Urinary bladder (tissue), 4 donors: ENCODE measurements at places on chromosomes 2 and 18. TPM values are rescaled to one million over a fixed set of nuclear protein-coding genes. Genes with fewer than 3 reads are reported as not detected.
A peak's percentile ranks its signal among the peaks of the same experiment; 100 is the strongest.

GRCh38 chr2:32011485-32011960 lies 715 bp upstream of the MEMO1 start:
- no peak for DNase-seq

DNA sequence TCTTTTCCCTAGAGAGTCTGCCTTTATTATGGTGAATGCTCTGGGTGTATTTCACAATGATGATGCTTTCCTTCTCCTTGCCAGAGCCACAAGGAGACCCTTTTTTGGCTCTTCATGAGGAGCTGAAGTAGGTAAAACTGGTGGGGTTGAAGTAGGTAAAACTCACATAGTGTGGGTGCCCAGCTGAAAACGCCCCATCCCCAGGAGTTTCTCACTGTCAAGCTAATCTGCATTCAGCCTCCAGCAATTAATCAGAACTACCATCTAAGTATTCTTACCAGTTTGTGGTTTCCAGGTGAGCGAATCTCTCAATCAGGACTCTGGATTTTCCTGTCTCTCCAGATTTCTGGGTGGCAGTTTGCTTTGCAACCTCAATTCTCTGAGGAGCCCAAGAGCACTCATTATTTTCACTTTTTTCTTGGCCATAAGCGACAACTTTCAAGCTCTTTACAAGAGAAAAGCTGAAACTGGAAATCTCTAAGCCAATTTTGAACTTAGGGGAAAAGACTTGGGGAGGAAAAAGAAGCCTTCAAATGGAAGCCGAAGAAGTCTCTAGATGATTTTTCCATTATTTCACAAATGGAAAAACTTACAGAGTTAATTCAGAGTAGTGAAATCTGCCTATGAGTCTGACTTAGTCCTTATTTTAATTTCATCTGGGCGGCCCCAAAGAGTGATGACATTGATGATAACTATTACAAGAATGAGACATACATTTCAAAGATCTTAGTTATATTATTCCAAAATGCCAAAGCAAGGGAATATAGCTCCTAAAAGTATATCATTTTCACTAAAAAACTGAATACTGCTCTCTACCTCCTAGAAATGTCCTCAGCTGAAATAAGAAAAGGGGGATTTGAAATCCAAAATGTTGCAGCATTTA lies 121.4 kb upstream of the MAP3K20 start:
- DNase-seq: peak; percentile 46

DNA sequence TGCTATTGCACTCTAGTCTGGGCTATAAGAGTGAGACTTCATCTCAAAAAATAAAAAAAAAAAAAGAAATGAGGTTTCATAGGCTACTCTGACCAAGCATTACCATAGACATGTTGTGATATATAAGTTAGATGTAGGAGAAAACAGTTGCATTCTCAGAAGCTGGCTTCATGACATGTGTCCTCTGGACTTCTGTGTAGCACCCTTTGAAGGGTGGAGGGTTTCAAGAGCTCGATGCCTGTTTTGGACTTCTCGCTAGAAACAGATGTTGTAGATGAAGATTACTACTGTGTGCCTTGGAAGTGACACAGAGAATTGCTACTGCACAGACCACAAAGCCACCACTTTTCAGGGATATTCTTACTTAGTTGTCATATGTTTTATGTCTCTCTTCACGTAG lies 91.0 kb downstream of the TMEM247 start:
- no peak for DNase-seq

GRCh38 chr2:78768016-78768415 lies 257.5 kb upstream of the REG3G start:
- no peak for DNase-seq

- DNase-seq: no peak
Measured at GRCh38 chr2:237306083-237306786, 107.7 kb downstream of the COL6A3 start.

DNA sequence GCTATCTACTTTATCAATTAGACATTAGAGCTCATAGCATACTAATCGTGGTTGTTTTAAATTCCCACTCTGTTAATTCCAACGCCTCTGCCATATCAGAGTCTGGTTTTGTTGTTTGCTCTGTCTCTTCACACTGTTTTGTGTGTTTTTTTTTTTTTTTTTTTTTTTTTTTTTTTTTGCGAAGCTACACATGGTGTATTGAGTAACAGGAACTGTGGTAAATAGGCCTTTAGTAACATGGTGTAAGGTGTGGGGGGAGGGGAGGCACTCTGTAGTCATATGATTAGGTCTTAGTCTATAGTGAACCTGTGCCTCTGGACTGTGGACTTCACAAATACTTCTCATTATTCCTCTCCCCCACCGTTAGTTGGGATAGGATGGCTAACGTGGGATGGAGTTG lies 370.7 kb upstream of the RAB12 start:
- no peak for DNase-seq

DNA sequence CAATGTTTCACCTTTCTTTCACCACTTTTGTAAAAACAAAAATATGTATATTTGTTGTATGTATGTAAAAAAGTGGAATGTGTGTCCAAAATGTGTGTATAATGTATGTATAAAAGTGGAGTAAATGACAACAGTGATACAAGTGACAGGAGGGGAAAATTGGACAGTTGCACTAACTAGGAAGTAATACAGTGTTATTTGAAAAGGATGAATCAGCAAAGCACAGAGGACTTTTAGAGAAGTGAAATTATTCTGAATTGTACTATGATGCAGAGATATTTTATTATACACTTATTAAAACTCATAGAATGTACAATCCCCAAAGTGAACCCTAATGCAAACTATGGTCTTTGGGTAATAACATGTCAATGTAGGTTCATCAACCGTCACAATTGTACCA lies 331.3 kb upstream of the CNTNAP5 start:
- no peak for DNase-seq

DNA sequence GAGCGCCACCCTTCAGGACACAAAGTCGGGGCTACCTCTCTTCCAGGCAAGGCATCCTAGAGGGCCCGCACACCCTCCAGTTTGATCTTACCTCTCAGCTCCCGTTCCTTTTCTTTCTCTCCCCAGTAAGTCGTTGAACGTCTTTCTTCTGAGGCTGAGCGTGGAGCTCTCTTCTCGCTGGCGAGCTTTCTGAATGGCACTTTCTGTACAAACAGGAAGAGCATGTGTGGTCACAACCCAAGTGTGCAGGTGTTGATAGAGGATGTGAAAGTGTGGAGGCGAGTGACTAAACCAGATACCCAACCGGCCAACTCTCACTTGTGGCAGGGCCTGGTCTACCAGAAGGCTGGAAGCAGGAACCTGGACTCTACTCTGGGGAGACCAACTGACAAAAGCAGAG lies at the start of gene AFF3:
Gene AFF3, minus strand, starts transcription at position 198 of the 400 bp plus-strand sequence. CDS start 38,136 bp downstream, outside the sequence.
- DNase-seq: no peak

- DNase-seq: no peak
Measured at GRCh38 chr2:216349366-216349765, 22.9 kb downstream of the MARCHF4 start.

Gene MAP3K19
- not detected for total RNA-seq

Gene IGFBP2
- total RNA-seq: 136 TPM

Gene DNAJB2
- total RNA-seq: 38.7 TPM
